Hindlimb muscle (tissue), 1 donor: ENCODE measurements at places on chromosomes 16 and 17. TPM values are rescaled to one million over a fixed set of nuclear protein-coding genes. Genes with fewer than 3 reads are reported as not detected.
A peak's percentile ranks its signal among the peaks of the same experiment; 100 is the strongest.

The TBC1D3C gene
- not detected for polyA plus RNA-seq

- no peak for DNase-seq
These were observed 453.2 kb upstream of the SOX9 start for GRCh38 chr17:71667661-71668060.

The CDRT4 gene
- polyA plus RNA-seq = 2.8 TPM

DNA sequence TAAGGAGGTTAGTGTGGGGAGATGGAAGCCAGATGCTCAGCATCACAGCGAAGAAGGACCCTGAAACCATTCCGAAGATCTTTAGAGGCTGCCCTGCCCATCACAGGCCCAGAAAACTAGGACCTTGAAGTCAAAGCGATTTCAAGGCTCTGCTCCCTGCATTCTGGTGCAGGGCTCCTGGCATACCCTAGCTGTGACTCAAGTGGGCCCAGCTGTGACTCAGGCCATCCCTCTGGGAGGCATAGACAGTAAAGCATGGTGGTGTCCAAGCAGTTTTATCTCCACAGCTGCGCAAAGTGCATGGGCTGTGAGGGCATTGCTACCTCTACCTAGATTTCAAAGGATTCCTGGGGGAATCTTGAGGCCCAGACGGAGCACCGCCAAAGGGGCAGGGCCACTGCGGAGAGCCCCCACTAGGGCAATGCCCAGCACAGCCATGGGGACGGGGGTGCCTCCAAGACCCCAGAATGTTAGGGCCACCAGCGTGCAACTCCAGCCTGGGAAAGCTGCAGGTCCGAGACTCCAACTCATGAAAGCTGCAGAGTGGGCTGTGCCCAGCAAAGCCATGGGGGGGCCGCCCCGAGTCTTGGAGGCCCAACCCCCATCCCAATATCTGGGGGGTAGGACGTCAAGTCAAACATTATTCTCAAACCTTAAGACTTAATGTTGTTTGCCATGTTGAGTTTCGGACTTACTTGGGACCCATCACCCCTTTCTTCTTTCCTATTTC lies 11.7 kb upstream of the ZNF594 start:
- DNase-seq = no peak

GRCh38 chr16:58098207-58099096 lies 30.7 kb downstream of the CFAP20 start:
- DNase-seq = no peak

DNA sequence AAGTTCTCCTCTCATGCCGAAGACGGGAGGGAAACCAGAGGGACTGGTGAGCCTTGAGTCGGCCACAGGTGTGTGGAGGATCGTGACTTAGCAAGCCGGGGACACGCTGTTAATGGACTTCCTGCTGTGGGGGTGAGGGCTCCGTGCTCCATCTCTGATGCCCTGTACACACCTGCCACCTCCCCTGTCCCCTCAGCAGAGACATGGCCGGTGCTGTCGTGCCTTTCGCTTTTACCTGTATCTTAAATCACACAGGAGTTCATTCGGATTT lies 75.9 kb upstream of the ZNF750 start:
- no peak for DNase-seq

DNA sequence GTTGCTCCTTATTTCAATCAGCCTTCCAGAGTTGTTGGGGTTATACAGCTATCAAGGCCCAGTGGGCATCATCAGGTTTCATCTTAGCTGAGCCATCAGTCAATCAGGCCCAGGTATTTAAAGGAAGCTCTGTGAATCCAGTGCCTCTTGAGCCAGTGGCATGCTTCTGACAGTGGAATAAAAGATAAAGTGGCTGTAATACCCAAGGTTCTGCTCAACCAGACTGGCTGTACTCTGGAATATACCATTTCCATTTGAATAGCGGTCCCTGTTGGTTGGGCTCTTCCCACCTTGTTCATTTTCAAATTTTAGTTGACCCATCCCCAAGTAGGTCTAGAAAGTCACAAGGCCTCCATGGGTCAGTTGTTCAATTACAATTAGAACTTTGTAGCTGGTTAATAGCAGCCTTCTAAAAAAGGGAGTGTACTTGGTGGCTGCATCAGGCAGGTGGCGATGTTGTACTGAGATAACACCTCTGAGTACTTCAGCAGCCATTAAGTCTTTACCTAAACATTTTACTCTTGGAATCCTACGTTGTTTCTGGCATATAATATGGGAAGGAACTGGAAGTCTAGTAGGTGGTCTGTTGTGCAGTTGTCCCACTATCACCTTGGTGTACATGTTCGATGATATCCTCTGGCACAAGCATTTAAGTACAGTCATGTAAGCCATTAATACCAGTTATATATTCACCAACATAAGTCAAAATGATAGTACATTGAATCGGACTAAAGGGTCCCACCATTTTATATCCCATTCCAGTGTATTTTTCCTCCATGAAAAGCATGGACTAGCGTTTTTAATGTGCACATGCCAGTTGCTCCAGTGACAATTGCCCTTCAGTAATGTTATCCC lies 294.1 kb downstream of the BCAS3 start:
- peak; percentile 42 for DNase-seq

DNA sequence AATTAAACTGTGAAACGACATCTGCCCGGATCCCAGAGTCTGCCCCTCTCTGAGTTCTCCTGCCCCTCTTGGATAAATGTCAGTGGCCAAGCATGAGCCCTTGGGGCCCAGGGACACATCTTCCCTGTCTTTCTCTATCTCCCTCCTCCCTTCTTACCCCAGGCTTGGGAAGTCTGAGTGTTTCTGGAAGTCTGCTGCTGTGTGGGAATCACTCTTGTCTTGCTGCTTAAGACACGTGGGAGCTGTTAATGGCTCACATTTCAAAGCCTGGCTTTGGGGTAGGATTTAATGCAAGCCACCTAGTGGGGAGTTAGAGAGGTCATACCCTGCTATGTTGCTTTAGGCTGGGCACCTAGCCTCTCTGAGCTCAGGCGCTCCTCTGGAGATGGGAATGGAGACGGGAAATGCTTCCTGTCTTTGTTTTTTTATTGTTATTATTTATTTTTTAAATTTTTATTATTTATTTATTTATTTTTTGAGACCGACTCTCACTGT lies 218.5 kb upstream of the CIBAR2 start:
- no peak for DNase-seq

DNA sequence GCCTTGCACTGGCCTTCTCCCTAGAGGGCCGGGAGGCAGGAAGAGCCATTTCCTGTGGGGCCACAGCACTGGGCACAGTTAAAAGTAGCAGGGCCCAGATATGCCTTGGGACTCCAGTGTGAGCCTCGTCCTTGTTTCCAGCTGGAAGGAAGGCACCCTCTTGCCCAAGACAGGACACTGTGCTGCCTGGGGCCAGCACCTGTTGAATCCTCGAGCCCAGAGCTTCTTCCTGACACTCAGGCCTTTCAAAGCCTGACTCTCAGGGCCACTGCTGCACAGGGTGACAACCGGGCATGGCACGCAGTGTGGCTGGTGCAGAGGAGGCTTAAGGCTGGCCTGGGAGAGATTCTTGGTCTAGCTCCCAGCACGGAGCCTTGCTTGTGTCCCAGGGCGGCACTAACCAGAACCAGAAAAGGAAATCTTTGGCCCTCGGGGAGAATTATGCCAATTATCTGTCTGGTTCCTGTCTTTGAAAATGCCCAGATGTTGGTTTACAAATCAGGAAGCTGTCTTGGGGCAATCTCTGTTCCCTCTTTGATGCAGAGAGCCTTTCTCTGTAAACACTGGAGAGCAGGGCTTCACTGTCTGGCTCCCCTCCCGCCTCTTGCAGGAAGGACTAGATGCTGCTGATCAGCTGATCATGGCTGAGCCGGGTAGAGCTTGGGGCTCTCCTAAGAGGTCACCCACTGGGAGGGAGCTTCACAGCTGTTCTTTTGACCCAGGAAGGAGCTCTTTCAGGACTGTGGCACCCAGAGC lies 11.1 kb downstream of the LDHD start:
- no peak for DNase-seq

DNA sequence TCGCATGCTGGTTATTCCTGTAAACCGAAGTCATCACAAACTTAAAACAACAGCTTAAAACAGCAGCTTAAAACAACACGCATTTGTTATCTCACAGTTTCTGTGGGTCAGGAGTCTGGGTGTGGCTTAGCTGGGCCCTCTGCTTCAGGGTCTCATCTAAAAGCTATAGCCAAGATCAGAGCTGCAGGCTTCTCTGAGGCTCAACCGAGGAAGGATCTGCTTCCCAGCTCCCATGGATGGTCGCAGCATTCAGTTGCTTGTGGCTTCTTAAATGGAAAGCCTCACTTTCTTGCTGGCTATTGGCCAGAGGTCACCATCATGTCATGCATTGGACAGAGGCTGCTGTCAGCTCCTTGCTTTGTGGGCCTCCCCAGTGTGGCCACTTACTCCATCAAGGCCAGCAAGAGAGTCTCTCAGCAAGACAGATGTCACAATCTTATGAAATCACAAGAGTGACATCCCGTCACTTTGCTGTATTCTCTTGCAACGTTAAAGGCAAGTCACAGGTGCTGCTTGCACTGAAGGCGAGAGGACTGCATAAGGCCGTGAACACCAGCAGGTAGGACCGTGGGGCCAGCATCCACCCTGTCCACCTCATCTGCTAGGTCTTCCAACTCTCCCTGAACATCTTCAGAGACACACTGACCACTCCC lies 117.9 kb upstream of the TNRC6C start:
- no peak for DNase-seq

DNA sequence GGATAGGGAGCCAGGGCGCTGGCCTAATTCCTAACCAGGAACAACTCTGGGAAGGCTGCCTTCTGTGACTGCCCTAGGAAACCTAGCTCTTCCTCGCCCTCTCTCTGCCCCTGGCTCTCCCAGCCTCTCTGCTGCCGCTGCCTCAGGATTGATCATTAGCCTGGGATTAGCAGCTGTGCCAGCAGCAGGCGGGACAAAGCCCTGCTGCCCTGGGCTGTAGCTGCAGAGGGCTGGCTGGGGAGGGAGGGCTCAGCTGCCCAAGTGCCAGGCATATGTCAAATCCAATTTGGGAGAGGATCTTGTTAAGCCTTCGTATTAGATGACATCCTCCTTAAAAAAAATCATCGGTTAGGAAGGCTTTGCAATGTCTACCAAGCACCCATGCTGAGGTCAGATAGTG lies 144.8 kb upstream of the CCL2 start:
- no peak for DNase-seq

GRCh38 chr17:14741491-14741890 lies 440.6 kb downstream of the HS3ST3B1 start:
- DNase-seq = no peak

The RPUSD1 gene
- 13.5 TPM for polyA plus RNA-seq

The EFNB3 gene
- 5.4 TPM for polyA plus RNA-seq

DNA sequence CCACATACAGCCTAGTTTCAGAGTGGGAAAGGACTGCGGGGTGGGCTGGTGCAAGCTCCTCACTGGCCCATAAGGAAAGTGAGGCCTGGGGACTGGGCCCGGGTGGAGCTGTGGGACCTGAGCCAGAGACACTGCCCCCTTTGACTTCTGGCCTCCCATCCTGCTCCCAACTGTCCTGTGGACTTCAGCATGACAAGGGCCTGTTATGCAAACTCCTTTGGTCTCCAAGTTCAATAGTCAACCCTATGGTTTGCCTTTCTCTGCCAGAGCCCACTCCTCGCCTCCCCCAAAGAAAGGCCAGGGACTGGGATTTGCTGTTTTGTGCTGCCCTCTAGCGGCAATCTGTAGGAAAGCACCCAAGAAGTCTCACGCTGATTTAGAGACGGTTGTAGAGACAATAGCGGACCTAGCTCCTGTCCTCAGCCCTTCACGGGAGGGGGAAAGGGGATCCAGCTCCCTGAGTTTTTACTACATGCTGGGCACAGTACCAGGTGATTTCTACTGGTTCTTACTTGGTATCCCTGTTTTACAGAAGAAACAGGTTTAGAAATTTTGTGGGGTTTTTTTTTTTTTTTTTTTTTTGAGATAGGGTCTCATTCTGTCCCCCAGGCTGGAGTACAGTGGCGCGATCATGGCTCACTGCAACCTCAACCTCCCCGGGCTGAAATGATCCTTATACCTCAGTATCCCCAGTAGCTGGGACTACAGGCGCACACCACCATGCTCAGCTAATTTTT lies 1.2 kb upstream of the TLCD3B start:
- peak; percentile 29 for DNase-seq
